ENCODE measurements at places on chromosomes 6 and 20. TPM values are rescaled to one million over a fixed set of nuclear protein-coding genes. Genes with fewer than 3 reads are reported as not detected.
A peak's percentile ranks its signal among the peaks of the same experiment; 100 is the strongest.

DNA sequence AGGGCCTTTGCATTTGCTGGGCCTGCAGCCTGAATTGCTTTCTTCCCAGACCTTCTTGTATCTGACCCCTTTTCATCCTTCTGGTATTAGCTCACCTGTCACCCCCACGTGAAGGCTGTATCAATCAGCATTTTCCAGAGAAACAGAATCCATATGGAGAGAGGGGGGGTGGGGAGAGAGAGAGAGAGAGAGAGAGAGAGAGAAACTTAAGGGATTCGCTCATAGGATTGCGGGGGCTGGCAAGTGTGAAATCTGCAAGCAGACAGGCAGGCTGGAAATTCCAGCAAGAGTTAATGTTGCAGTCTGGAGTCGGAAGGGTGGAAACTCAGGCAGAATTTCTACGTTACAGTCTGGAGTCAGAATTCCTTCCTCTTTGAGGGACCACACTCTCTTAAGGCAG, 410.7 kb upstream of the SULF2 start:
- no peak for DNase-seq

DNA sequence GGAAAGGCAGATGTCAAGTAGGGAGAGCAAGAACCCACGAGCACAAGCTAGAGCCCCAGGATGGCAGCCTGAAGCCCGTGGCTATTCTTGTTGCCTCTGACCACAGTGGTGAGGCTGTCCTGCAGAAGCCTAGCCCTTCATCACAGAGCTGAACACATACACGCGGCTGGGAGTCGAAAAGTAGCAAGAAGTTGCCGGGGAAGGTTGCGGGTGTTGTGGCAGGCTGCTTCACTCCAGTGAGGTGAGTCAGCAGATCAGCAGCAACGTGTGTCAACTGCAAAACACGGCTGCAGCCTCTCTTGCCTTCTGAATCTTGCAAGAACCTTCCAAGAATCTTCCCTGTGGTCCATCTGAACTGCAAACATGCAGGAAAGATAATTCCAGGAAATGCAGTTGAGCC, 10.6 kb upstream of the STX16 start:
- no peak for DNase-seq

- no peak for DNase-seq
Observed at GRCh38 chr20:18831830-18832499, 18.4 kb downstream of the SCP2D1 start.

GRCh38 chr20:34579191-34579978, 20.9 kb downstream of the MAP1LC3A start:
- DNase-seq = peak; percentile 41

DNA sequence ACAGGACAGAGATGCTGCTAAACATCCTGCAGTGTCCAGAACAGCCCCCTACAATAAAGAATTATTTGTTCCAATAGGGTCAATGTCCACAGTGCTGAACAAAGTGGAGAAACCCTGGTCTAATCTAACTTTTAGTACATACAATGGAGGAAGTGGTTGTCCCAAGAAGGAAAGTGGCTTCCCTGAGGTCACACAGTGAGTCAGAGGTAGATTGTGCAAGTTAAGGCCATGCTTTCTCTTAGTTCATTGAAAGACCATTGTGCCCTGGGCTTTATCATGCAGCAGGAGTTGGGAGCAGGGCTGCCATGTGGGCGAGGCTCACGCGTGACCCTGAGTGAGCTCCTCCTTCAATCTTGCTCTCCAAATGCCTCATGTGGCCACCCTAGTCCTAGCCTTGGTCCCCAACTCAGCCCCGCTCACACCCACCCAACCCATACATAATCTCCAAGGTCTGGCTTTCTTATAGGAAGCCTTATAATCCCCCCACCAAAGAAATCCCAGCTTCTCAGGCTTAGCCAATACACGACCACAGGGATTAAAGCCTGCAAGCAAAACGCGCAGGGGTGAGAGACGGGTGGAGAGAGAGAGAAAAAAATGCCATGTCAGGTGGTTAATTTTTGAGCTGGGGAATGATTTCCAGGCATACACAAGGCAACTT, 19.9 kb downstream of the SLC13A3 start:
- DNase-seq = no peak

DNA sequence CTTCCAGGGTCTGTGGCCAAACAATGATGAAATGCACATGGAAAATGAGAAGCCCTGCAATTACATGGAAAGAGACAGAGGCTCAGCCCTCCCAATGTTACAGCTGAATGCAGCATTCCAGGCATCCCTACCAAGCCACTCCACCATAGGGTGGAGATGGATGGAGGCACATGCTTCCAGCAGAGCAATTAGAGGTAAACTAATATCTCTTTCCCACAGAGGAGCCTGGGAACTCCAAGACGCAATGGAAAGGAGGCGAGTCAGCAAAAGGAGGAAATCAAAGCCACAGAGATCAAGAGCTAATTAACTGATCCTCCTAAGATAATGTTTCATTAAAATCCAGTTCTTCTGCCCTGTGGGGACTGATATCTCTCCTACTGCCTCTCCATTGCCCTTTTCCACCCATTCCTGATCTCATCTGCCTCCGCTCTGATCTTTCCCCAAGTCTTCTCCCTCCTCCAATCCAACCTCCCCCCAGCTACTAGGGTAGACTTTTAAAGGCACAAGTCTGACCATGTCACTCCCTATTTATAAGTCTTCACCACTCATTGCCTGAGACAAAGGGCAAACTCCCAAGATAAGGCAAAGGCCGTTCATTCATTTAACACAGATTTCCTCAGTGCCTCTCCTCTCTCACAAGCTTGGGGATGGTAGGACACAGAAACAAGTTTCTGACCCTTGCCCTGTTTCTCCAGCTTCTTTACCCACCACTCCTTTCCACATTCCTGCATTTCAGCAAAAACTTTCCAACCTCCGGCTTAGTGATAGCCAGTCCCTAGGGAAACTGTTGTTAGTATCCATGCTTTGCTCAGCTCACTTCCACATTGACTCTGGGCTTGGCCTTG, 14.3 kb upstream of the KCNB1 start:
- no peak for DNase-seq

- no peak for DNase-seq
Observed at GRCh38 chr6:162467679-162468078, 259.9 kb downstream of the PRKN start.

DNA sequence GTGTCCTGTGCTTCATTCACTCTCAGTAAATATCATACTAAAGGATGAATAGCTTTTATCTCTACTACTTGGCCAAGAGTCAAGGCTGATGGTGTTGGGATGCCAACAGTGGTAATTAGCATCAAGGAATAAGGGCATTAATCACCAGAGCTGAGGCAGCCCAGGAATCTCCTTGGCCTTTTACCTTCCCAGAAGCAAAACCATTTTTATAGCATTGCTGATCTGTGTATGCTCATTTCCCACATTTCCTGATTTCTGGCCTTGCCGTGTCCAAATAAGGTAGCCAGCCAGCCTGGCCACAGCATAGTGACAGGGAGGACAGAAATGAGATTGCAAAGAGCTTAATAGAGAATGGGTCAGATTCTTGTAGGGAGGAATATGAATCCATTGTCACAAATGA, 76.7 kb upstream of the FOXO3 start:
- DNase-seq = no peak

DNA sequence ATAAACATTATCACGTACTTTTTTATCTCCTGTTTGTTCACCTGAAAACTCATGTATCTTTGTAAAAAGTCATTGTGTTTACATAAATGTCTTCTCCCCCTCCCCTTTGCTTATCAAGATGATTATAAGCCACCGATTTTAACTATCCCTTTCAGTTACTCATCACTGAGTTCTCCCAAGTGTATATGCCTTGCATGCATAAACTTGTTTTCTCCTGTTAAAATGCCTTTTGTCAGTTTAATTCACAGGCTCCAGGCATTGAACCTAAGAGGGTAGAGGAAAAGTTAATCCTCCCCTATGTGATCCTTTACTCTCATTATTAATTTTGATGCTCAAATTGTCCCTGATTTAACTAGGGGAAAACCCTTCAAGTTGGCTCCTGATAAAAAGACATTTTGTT, 24.2 kb downstream of the ANKEF1 start:
- no peak for DNase-seq

- no peak for DNase-seq
Observed at GRCh38 chr6:46772762-46773161, 20.4 kb upstream of the MEP1A start.

Gene LRRC73
- 0.14 TPM for total RNA-seq

Gene DNAH8
- 0.04 TPM for total RNA-seq

Gene EPHA7
- total RNA-seq = not detected

Gene ME1
- 16.1 TPM for total RNA-seq

Gene BPIFA2
- total RNA-seq = not detected

Data from pulmonary artery endothelial cell (primary cell).